Head of caudate nucleus (tissue), 42 donors: ENCODE measurements at places on chromosomes 4 and X.

GRCh38 chr4:164482758-164483157, 271.2 kb upstream of the SMIM31 start:
- no peak for DNase-seq

GRCh38 chr4:152594978-152595925, 59.4 kb upstream of the FBXW7 start:
- no peak for DNase-seq

GRCh38 chr4:178415925-178416324, 973.7 kb upstream of the AGA start:
- DNase-seq = no peak

- DNase-seq = no peak
Measured at GRCh38 chrX:143461606-143462005, 55.7 kb downstream of the SPANXN3 start.

GRCh38 chrX:24117258-24117657, 32.3 kb upstream of the ZFX start:
- peak; percentile 32 for DNase-seq
